ENCODE measurements at places on chromosomes 6 and 20.

DNA sequence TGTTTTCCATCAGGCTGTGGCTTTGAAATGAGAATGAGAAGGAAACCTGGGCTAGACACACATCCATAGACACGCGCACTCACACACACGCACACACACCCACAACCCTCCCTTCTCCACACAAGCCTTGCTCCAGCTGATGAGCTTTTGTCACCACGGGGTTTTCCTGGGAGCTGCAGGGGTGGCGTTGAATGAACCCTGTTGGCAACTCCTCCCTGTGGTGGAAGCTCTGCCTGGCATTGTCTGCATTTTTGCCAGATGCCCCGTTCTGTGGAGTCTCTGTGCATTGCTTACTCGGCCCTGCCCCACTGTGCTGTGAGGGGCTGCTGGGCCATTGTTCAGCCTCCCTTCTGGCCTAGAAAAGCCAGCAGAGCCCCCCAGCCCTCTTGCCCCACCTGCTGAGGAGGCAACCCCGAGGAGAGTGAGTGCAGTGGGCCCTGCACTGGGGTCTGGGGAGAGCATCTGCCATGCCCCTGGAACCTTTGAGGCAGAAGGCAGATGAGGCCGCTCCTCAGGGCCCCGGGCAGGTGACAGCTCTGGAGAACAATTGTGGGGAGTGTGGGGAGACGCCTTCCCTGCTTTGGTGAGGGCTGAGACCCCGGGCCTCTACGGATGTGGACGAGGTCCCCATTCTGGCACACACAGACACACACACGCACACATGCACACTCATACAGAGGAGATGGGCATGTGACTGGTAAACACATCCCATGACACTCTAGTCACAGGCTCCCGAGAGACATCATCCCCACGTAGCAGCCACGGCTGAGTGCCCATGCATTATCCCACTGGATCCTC is 9.9 kb downstream of the ADIG start:
- no peak for DNase-seq

- DNase-seq = peak; percentile 37
These were observed 5.5 kb downstream of the ADRM1 start for GRCh38 chr20:62308102-62308822.

GRCh38 chr6:11062715-11063114 is 18.6 kb upstream of the ELOVL2 start:
- DNase-seq = no peak

DNA sequence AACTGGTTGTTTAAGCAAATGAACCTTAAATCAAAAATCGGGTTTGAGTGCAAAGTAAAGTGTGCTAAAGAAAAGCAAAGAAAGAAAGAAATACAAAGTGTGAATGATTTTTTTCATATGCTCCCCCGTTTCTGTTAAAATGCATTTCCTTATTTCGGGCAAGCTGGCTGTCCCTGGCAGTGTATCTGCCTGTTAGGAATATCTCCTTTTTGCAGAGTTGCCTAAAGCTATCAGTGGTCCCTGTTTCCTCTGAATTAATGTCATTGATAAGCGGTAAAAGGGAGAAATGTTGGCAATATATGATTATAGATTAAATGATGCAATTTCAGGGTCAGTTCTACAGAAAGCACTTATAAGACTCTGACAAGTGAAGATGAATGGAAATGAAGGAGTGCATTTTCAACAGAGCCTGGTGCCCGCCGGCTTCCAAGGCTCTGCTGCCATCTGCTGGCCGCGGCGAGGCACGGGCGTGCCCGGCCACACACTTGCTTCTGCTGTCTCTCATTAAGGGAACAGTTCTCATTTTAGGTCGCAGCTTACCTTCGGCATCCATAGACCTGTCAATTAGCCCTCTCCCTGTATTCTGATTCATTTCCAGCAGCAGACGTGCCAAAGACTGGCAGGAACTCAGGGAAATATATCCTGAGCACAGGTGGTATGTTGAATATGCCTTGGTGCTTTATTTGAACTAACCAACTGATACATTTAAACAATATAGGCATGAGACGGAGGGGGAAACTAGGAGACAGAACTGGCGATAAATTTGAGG is 381.9 kb downstream of the C6orf118 start:
- DNase-seq = peak; percentile 89

- DNase-seq = no peak
These were observed 118.7 kb downstream of the CEBPB start for GRCh38 chr20:50309280-50309763.

- DNase-seq = no peak
These were observed 4.0 kb downstream of the LY6G6F start for GRCh38 chr6:31710523-31711219.

DNA sequence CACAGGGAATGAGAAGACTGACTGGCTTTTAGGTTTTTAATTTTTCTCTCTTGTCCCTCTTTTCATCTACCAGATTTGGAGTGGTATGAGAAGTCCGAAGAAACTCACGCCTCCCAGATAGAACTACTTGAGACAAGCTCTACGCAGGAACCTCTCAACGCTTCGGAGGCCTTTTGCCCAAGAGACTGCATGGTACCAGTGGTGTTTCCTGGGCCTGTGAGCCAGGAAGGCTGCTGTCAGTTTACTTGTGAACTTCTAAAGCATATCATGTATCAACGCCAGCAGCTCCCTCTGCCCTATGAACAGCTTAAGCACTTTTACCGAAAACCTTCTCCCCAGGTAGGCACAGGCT is 644 bp downstream of the MAD2L1BP start:
- DNase-seq = no peak

- no peak for DNase-seq
These were observed 141.8 kb downstream of the TMEM200A start for GRCh38 chr6:130507666-130508028.

- no peak for DNase-seq
These were observed 104.9 kb downstream of the CDKAL1 start for GRCh38 chr6:20639161-20639560.

DNA sequence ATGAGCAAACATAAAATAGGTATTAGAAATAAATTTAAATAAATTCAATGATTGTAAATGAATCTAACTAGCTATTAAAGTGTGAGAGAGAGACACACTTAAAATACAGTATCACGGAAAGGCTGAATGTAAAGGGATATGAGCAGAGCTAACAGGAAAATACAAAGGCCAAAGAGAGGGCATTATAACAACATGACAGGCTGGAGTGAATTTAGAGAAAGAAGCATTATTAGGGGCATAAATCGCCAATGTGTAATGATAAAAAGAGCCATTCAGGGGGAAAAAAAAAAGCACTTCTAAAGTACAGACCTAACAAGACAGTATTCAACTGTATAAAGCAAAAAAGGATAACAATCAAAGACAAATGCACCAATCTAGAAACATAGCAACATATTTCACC is 28.1 kb downstream of the DACT2 start:
- no peak for DNase-seq

- no peak for DNase-seq
These were observed 546.6 kb downstream of the CD83 start for GRCh38 chr6:14664112-14664601.

DNA sequence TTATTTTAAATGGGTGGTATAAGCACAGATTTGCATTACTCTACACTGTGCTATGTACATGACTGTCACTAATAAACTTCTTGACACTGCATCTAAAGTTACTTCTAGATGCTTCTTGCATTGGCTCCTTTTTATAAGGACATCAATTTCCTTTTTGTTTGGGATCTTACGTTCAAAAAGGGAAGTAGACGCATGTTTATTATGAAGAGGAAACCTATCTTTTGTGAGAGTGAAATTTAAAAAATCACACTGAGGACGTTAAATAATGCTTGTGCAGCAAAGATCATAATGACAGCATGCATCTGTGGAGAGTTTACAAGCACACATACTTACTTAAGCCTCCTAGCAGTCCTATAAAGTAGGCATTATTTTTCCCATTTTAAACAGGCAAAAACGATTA is 479.5 kb downstream of the CD83 start:
- DNase-seq = no peak

DNA sequence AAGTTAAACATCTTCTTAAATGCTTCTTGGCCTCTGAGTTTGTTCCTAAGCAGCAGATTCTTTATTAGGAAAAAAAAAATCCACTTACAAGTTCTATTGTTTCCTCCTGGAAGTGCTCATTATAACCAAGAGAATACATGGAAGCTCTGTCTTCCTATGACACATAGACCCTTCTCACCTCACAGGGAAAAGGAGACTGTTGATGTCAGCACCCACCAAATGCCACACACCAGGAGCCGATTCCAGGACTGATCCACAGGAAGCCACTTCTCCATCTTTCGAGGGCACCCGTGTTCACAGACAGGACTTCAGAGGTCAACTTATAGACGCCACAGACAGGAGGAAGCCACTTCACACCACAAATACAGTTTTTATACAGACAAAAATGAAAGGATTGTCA is 13.4 kb upstream of the BNIP5 start:
- no peak for DNase-seq

DNA sequence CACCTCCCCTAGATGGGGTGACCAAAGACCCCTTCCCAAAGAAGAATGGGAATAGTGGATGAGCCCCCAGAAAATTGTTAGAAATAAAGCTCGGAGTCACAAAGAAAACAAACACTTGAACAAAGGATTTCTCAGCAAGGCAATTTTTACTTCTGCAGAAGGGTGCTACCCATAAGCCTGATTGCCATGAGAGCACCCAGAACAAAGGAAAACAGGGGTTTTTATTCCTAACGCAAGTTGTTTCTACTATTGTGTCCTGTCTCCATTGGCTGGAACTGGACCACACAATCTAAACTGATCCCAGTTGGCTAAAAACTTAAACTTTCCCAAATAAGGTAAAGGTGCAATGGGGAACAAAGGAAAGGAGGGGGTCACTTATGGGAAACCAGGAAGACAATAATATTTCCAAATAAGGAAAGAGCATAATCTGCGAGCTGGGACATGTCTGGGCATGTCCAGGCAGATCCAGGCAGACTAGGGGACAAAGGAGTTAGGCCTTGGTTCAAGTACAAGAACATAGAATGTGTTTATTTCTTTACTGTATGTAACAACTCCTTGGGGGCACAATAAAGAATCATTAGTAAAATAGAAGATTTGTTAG is 20.0 kb downstream of the HLA-B start:
- DNase-seq = no peak

GRCh38 chr20:4508773-4509172 is 212.9 kb upstream of the PRND start:
- no peak for DNase-seq

DNA sequence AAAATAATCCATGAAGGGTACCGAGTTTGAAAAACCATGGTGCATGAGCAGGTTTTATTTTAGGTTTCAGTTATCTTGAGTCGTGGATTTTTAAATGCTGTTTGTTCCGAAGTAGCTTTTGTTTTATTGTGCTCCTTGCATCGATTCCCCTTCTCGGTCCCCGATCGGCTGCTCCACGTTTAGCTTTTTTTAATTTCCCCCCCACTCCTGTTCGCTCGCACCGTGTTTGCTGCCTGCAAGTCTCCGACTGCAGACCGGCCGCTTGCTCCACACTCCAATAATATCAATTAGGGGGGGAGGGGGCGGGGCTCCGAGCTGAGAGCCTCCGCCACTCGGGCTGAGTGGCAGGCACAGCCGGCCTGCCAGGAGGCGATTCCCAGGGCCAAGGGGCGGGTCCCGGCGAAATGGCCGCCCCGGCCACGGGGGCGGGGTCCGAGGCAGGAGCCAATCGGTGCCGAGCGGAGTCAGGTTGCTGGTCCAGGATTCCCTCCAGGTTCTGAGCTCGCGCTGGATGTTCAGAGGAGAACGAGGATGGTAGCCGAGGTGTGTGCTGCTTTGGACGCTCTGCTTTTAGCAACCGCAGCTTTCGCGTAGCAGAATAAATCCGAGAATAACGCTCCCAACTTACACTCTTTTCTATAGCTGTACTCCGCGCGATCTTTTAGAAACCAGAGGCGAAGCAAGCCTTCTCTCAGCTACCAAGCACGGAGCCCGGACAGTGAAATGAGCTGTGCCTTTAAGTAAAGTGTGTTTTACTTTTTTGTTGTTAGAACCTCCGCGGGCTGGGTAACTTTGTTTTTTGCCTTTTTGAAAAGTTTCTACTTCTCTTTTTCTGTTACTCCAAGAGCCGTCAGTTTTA is at the start of gene EPHA7:
TSS of gene EPHA7 (minus strand) at position 256 of the 859 bp plus-strand sequence. CDS start at position 38, 218 bp downstream.
- peak; percentile 82 for DNase-seq

- no peak for DNase-seq
These were observed 23.9 kb upstream of the B3GAT2 start for GRCh38 chr6:70980727-70981126.

- no peak for DNase-seq
These were observed 154.3 kb upstream of the SNX9 start for GRCh38 chr6:157668713-157669112.

DNA sequence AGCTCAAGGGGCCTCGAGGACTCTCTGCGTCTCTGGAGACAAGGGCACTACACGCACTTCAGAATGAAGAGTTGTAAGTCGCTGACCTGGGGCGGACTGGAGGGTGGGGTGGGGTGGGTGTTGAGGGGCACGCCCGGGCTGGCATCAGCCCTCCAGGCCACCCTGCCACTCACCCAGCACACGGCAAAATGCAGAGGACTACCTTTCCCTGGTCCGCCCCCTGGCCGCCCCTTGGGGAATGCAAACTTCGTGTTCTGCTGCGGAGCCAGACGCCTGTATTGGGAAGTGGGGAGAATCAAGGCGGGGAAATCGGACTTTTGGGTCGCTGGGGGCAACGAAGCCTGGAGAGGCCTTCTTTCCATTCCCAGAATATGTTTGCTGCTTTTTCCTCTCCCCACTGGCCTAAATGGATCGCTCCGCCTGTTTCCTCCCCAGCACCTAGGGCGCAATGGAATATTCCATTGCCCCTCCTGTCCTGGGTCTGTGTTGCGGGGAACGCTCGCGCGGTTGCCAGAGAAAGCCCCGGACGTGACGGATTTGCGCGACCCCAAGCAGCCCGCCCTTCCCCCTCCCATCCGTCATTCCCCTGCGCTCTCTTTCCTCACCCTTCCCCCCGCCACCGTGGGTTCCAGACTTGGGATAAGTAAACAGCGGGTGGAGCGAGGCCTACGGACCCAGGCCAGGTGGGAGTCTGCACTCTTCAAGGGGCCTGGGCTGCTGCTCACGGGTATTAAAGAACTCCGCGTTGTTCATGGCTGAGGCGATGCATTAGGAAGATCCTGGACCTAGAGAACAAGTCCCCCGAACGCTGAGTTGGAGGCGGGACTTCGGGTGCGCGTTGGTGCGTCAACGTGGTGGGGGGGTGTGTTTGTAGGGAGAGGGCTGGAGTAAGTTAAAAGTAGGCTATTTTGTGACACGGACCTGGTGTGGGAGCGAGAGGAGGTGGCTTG is at the start of gene PPT2:
TSS of gene PPT2 (plus strand) at position 578 of the 950 bp plus-strand sequence. CDS start 454 bp downstream, outside the sequence.
- DNase-seq = no peak

GRCh38 chr6:32109114-32109764 is at the start of gene TNXB:
Gene TNXB, minus strand, starts transcription at chr6:32109338. Its CDS starts 11,140 bp downstream, at chr6:32098198.
- DNase-seq = no peak

- DNase-seq = no peak
These were observed 61.2 kb upstream of the BHLHE23 start for GRCh38 chr20:63067721-63068560.

- DNase-seq = no peak
These were observed 686 bp downstream of the COL12A1 start for GRCh38 chr6:75204959-75205775.

- no peak for DNase-seq
These were observed 122.2 kb downstream of the FYN start for GRCh38 chr6:111750753-111751673.

DNA sequence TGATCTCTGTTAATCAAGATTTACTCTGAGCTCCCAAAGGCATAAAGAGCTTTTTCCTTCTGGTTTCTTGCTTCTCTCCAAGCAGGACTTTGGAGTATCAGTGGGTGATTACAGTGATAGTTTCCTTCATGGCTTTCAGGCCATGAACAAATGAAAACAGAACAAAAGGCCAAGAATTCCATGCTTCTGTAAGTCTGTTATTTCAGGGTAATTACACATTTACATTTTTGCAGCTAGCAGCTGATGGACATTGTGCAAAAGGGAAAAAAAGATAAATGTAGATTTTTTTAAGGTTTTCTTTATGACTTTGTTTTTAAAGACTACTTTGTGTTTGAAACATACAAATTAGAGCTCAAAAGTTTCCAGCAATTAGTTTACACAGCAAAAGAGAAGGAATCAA is 441.6 kb downstream of the PLCB1 start:
- no peak for DNase-seq

Measured in C1 segment of cervical spinal cord (tissue), 14 donors.